ENCODE measurements at places on chromosomes 6 and 20. TPM values are rescaled to one million over a fixed set of nuclear protein-coding genes. Genes with fewer than 3 reads are reported as not detected.

Gene SSTR4
- polyA plus RNA-seq: not detected

Gene NKAPL
- polyA plus RNA-seq: 3.0 TPM

Gene MCCD1
- 20.1 TPM for polyA plus RNA-seq

Gene SAMD10
- polyA plus RNA-seq: 14.2 TPM

Gene ME1
- polyA plus RNA-seq: 2.8 TPM

Gene VNN1
- polyA plus RNA-seq: 0.37 TPM

Gene CSTF1
- 43.8 TPM for polyA plus RNA-seq

Gene FKBP1C
- polyA plus RNA-seq: 0.56 TPM

Gene MICB
- polyA plus RNA-seq: 1.2 TPM

Gene COL20A1
- polyA plus RNA-seq: 0.97 TPM

Gene GUCA1A
- not detected for polyA plus RNA-seq

Gene GCNT2
- 17.0 TPM for polyA plus RNA-seq

Gene PGC
- 0.35 TPM for polyA plus RNA-seq

Gene TFAP2B
- 14.0 TPM for polyA plus RNA-seq

Gene ITPR3
- 7.9 TPM for polyA plus RNA-seq

Gene COX4I2
- 2.4 TPM for polyA plus RNA-seq

Gene SAMD3
- polyA plus RNA-seq: 1.4 TPM

Gene POM121L2
- not detected for polyA plus RNA-seq

Gene MUC22
- not detected for polyA plus RNA-seq

Gene SLC13A3
- polyA plus RNA-seq: 19.1 TPM

Gene NKX2-2
- polyA plus RNA-seq: not detected

Gene RIPOR3
- polyA plus RNA-seq: 10.0 TPM

Gene TUBE1
- polyA plus RNA-seq: 51.0 TPM

Gene TTBK1
- 0.28 TPM for polyA plus RNA-seq

Gene BPIFA1
- polyA plus RNA-seq: not detected

Gene VGLL2
- not detected for polyA plus RNA-seq

Gene LGSN
- 1.5 TPM for polyA plus RNA-seq

Gene SRSF12
- polyA plus RNA-seq: 18.2 TPM

Gene KHDRBS2
- 1.7 TPM for polyA plus RNA-seq

Gene MMP24
- polyA plus RNA-seq: 1.7 TPM

Gene EYA2
- 1.8 TPM for polyA plus RNA-seq

Gene EXOC2
- polyA plus RNA-seq: 23.0 TPM

Gene HIVEP2
- 12.5 TPM for polyA plus RNA-seq

Gene PHF3
- polyA plus RNA-seq: 68.6 TPM

Gene SLC2A10
- 17.6 TPM for polyA plus RNA-seq

Gene RAB44
- polyA plus RNA-seq: 0.23 TPM

Gene EYS
- polyA plus RNA-seq: 0.81 TPM

Gene CCM2L
- 7.3 TPM for polyA plus RNA-seq

Gene KCNK17
- polyA plus RNA-seq: 0.40 TPM

Gene CYP39A1
- polyA plus RNA-seq: 8.6 TPM

Gene PNISR
- polyA plus RNA-seq: 405 TPM

Gene BPIFB3
- polyA plus RNA-seq: not detected

Gene TNF
- not detected for polyA plus RNA-seq

Gene BTN1A1
- polyA plus RNA-seq: 0.21 TPM

Gene C6orf15
- not detected for polyA plus RNA-seq

Gene RIMS1
- 2.5 TPM for polyA plus RNA-seq

Gene DLL1
- 7.0 TPM for polyA plus RNA-seq

Gene AHCY
- polyA plus RNA-seq: 195 TPM

Gene ZNFX1
- polyA plus RNA-seq: 15.5 TPM

Gene SLC24A3
- 3.9 TPM for polyA plus RNA-seq

Gene HLA-E
- 137 TPM for polyA plus RNA-seq

Gene RFX6
- 0.08 TPM for polyA plus RNA-seq

Gene IL17F
- polyA plus RNA-seq: 0.27 TPM

Gene BFSP1
- 3.4 TPM for polyA plus RNA-seq

Gene IMPG1
- polyA plus RNA-seq: 5.7 TPM

Gene MYMX
- polyA plus RNA-seq: 1.0 TPM

Gene MYO6
- polyA plus RNA-seq: 104 TPM

Gene ADGRB3
- polyA plus RNA-seq: 4.6 TPM
